ENCODE measurements at places on chromosomes 2 and 18.

GRCh38 chr18:62368100-62368499 lies 43.0 kb downstream of the TNFRSF11A start:
- DNase-seq = no peak

DNA sequence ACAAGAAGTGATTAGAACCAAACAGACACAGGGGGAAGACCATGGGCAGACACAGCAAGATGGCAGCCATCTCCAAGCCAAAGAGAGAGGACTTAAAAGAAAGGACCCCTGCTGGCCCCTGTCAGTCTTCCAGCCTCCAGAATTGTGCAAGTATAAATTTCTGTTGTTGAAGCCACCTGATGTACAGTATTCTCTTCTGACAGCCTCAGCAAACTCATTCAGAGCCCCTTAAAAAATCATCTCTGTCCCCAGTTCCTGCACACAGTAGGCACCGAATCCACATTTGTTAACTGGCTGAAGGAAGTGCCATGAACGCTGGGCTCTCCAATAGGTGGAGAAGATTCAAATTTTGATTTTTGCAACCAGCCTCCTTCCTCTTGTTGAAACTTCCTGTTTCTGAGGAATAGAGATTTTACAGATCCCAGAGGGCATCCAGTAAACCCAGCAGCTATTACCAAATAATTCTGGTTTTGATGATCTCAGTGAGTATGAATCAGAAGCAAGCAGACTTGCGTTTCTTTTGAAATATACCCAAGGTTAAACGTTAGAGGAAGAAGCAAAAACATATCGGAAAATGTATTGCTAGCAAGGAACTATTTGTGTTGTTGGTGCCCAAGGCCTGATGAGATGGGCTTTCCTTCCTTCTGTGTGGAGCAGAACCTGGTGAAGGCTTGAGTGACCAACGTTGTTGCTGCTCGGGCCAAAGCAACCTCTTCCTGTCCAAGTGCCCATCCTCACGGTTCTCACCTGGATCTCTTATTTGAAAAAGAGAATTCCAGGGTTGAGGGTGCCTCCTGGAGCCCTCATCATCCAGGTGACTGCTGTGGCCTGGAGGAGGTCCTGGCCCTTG lies 47.7 kb upstream of the PLB1 start:
- peak; percentile 87 for DNase-seq

DNA sequence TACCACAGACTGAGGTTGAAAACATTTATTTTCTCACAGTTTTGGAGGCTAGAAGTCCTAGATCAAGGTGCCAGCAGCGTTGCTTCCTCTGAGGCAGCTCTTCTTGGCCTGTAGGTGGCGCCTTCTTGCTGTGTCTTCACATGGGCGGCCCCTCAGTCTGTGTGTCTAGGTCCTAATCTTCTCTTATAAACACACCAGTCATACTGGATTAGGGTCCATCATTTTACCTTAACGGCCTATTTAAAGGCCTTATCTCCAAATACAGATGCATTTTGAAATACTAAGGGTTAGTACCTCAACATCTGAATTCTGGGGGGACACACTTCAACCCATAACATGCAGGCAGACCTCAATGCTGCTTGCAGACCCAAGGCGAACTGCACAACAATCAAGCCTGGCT lies 4.4 kb upstream of the RMC1 start:
- DNase-seq = peak; percentile 71

DNA sequence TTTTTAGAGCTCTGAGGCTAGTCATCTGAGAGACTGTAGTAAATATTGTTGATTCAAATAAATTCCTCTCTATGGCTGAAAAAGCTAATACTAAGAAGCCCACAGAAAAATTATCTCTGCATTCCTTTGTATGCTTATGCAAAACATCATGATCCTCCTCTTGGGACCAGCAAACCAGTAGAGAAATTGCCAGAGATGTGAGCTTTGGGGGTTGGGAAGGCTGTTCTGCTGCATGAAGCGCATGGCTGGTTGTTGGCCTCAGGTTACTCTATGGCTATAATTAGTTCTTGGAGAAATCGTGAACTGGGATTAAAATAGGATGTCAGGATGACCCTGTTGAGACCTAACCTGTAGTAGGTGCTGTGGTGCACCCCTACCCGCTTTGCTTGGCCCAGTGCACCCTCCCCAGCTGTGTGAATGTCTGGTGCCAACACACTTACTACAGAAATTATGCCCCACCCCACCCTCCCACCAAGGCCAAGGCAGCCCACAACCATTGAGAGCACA lies 35.5 kb upstream of the C1D start:
- DNase-seq = no peak

DNA sequence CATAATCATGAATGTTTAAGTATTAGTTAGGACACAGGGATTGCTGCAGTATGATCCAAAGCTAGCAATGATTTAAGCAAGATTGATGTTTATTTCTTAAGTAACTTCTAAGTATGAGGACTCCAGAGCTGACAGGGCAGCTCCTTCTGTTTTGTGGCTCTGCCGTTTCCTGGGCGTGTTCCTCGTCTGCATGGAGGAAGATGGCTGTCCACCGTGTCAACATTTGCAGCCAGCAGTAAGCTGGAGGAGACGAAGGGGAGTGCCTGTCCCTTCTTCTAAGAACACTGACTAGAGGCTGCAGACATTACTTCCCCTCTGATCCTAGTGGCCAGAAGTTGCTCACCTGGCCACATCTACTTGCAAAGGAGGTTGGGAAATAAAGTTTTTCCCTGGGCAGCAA lies 144.1 kb downstream of the MYO1B start:
- no peak for DNase-seq

DNA sequence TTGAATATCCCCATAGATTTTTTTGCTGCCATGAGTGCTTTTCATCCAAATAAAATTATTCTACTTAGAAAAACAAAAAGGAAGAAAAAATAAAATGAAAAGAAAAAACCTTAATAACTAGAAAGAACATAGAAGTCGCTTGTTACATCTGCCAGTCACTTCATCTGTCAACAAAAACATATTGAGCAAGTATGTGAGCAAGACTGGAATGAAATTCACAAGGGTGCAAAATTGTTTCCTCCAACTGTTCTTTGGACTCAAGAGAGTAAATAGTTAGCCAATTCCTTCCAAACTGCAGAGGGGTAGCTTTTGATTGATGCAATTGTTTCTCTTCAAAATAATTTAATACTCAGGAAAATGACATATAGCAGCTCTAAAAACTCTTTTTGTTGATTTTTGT lies 336.3 kb upstream of the CDH7 start:
- DNase-seq = no peak

- DNase-seq = no peak
Observed at GRCh38 chr2:226733927-226734564, 65.6 kb downstream of the IRS1 start.

GRCh38 chr2:10709290-10709939 lies 12.0 kb upstream of the ATP6V1C2 start:
- peak; percentile 4 for DNase-seq

GRCh38 chr18:57649556-57650500 lies 28.2 kb upstream of the NARS1 start:
- peak; percentile 71 for DNase-seq

Measured in fibroblast of upper back skin (primary cell).